Adrenal gland (tissue), 19 donors: ENCODE measurements at places on chromosomes 1 and 21.

DNA sequence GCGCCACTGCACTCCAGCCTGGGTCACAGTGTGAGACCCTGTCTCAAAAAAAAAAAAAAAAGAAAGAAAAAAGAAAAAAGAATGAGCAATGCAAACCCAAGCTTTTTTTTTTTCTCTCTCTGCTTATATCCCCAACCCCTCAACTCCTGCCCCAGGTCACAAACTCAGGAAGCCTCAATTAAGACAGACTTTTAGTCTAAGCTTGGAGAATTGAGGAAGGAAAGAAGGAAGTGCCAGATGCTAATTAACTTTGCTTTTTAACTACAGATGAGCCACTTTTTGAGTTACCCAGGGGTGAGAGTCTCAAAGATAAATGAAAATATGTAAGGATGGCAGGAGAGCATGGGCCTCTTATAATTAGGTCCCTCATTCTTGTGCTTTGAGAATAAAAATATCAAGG is 33.3 kb downstream of the PIK3CD start:
- DNase-seq, result no peak

DNA sequence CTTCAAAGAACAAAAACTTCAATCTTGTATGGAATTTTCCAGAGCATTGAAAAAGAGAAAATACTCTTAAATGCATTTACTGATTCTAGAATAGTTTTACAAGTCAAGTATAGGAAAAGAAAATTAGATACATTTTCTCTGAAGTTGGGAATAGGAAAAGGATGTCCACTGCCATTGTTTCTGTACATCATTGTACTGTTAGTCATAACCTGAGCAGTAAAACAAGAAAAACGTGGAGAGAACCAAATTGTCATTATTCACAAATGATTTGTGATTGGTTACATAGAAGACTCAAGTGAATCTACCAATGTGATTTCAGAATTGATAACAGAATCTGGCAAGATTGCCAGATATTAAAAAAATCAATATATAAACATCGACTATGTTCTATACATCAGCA is 27.4 kb downstream of the PRKACB start:
- no peak for DNase-seq

DNA sequence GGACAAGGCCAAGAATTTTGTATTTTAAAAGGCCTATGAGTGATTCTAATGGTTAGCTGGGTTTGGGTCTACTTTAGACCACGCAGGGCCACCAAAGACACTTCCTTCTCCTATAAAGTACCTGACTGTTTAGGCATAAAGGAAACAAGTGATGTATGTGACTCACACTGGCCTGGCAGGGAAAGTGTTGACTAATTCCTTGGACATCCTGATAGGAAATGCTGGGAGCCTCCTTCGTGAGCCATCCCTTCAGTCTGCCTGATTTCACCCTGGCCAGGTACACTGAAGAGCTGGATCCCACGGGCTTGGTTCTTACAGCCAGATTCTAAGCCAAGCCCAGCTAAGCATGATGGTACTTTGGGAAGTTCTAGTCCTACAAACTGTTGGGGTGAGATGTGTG is 100.5 kb upstream of the HMGB4 start:
- peak; percentile 8 for DNase-seq

DNA sequence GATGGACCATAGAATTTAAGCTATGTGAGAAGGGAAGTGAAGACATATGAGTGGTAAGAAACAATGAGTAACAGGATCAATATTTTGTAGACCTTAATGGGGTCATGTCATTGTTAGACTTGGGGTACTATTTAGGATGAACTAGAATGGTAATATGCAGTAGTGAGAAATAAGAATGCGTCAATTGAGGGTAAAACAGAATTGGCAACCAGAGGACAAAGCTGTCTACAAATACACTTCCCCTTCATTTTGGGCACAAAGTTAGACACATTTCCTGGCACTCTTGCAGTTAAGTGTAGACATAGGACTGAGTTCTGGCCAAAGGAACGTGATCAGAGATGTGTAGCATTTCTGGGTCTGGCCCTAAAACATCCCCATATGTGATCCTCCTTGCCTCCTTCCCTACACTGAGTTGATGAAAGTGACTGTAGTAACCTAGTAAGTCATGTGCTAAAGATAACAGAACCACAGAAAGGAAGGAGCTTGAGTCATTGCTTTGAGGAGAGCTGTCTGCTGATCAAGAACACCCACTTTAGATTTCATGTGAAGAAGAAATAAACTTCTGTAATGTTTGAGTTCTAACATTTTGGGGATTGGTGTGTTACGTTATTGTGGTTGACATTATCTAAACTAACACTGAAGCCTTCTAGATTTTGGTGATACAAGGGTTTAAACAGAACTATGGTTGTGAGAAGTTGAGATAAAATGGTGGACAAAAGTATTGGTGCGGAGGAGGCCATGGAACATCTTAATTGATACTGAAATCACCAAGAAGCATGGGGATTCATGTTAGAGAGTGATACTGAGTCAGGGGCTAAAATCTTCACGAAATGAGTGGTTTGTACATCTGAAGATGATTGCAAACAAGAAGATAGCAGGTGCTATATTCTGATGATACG is 41.7 kb downstream of the CD55 start:
- no peak for DNase-seq

- DNase-seq, result no peak
Observed at GRCh38 chr1:196873385-196873784, 14.5 kb upstream of the CFHR4 start.

DNA sequence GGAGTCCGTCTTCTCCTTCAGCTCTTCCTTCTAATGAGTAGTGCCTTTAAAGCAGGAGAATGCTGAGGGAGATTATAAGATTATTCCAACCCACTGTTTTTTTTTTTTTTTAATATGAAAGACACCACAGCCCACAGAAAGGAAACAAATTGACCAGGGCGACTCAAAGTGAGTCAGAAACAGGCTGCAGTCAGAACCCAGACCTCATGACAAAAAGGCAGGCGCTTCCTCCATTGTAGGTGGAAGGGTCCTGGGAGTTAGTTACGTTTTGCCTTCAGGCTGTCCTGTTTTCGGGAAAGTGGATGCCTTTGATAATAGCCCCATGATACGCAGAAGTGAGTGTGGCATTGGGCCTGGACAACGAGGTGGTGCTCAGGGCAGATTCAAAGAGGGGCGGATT is 21.0 kb downstream of the PLXNA2 start:
- DNase-seq, result no peak

- DNase-seq, result peak; percentile 61
Observed at GRCh38 chr21:35932232-35932911, 128.0 kb downstream of the SETD4 start.

- DNase-seq, result no peak
Observed at GRCh38 chr1:63917571-63918417, 144.0 kb downstream of the ROR1 start.

DNA sequence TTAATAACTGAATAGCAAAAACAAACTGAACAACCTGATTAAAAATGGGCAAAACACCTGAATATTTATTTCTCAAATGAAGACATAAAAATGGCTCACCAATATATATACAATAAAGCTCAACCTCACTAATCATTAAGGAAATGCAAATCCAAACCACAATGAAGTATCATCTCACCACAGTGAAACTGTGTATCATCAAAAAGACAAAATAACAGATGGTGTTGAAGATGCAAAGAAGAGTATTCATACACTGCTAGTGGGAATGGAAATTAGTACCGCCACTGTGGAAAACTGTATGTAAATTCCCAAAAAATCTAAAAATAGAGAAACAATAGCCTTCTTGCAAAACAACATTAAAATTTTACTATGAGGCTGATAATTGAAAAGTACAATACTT is 1660.1 kb upstream of the B3GALT2 start:
- no peak for DNase-seq

DNA sequence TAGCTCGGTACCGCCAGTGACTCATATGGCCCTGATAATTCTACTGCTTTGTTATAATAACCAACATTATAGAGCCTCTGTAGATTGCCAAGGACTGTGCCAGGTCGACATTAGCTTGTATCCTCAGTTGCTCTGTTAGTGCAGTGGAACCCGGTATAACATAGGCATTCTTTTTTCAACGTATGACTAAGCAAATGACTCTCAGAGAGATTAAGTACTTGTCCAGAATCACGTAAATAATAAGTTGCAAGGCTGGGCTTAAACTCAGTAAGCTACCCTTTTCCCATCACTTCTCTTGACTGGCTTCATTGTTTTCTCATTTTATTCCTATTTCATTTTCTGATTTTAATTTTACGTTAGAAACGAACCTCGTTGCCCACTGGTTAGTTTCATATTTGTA is 85.1 kb downstream of the UBE4B start:
- DNase-seq, result no peak

- DNase-seq, result no peak
Observed at GRCh38 chr1:54317084-54317483, 89.1 kb downstream of the SSBP3 start.

DNA sequence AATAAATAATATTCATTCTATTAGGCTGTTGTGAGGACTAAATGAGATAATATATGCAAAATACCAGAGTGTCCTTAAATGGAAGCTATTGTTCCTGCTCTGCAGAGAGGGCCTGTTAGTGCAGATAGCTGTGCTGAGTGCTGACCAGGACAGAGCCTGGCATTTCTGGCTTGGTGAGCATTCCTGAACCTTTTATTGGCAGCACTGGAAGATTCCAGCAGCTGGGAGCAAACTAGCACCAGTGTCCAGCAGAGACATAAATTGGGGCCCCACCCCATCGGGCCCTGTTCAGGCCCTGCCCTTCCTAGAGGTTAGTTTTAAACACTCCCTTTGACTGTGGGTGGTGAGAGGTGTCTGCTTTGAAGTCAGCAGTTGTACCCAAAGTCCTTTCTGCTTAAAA is 85.9 kb upstream of the GADD45A start:
- DNase-seq, result no peak

DNA sequence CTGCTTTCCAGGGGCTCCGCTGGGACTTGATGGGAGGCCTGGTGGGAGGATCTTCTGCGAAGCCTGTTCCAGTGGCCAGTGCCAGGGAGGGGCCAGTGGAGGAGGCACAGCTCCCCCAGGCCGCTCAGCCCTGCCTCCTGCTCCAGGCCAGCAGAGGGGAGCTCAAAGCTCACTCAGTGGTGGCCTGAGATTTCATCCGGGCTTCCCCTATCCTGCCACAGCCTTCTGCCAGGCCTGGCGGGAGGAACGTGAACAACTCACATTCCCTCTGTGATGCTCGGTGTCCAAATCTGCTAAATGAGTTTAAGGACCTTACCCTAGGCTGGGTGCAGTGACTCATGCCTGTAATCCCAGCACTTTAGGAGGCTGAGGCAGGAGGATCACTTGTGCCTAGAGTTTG is 3.3 kb downstream of the CLCNKB start:
- no peak for DNase-seq

DNA sequence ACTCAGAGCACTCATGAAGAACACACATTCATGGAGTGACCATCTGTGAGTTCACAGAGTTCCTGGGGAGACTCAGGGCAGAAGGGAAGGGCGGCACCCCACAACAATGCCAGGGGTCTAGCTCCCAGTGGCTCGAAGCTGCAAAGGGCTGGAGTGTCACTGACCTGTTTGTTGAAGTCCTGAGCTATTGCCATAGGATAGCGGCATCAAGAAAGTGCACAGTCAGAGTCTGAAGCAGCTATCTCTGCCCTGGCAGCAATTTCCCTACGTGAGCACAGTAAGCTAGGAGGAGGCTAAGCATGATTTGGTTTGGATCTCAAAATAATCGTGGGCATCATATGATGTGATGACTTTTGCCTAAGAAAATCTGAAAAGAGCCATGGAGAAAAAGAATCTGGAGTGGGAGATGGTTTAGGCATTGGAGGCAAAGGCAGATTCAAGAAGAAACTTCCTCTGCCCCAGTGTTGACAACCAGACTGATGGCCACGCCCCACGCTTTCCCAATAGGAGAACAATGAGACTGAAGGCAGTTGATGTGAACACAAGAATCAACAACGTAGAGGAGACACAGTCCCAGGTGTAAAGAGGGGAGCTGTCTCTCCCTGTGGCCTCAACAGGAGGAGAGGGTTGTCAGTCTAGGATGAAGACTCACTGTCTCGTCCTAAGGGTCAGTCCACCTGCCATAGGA is 100.0 kb upstream of the SLC25A33 start:
- no peak for DNase-seq

DNA sequence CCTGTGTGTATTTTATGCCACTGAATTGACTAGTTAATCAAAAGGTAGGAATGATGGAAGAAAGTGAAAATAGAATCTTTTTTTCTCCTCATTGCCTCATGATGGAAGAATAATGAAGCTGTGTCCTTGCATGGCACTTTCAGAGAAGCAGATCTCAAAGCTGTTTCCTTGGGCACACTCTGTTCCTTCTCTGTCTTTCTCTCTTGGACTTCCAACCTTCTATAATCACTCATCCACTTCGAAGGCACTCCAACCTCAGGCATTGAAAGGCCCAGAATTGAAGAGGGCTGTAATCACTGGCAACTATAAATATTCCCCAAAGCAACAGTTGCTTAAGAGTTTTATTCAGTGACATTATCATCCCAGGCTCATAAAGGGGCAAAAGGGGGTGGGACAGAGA is 31.1 kb upstream of the DNASE2B start:
- no peak for DNase-seq

DNA sequence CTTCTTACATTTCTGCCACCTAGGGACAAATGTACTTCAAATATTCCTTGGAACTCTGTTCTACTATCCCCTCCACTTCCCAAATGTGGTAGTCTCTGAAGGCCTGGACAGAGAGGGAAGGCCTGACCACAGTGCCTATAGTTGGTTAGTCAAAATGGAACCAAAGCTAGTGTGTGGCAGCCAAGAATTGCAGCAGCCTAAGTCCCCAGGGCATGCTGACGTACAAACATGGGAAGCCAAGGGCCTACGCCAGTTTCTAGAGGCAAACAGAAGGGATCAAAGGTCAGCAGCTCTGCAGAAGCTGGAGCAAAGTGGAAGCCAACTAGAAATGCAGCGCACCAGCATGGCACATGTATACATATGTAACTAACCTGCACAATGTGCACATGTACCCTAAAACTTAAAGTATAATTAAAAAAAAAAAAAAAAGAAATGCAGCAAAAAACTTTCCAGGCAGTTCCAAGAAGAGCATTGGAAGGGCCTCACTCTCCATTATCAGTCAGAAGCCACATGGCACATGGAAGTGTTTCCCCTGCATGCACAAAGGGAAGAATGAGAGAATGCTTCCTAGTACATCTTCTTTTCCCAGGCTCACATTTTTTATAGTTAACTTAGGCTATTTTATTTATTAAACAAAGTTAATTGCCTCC is 39.4 kb upstream of the GADD45A start:
- DNase-seq, result no peak

GRCh38 chr1:234659538-234659937 is 49.6 kb upstream of the IRF2BP2 start:
- peak; percentile 70 for DNase-seq

DNA sequence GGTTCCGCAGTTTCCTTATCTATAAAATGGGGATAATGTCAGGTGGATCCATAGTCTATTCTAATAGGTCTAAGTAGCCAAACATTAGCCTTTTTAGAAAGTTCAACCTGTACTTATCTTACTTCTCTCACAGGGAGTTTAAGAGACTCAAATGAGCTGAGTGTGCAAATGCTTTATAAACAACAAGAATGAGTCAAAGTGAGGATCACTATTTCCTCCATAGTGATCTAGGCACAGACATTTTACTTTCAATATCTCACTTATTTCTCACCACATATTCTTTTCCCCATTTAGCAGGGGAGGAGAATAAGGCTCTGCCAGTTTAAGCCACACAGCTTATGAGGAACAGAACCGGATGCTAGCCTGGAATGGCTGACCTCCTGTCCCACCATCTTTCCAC is 92.1 kb upstream of the LMO4 start:
- no peak for DNase-seq
